ENCODE measurements at places on chromosomes 1 and 21.

DNA sequence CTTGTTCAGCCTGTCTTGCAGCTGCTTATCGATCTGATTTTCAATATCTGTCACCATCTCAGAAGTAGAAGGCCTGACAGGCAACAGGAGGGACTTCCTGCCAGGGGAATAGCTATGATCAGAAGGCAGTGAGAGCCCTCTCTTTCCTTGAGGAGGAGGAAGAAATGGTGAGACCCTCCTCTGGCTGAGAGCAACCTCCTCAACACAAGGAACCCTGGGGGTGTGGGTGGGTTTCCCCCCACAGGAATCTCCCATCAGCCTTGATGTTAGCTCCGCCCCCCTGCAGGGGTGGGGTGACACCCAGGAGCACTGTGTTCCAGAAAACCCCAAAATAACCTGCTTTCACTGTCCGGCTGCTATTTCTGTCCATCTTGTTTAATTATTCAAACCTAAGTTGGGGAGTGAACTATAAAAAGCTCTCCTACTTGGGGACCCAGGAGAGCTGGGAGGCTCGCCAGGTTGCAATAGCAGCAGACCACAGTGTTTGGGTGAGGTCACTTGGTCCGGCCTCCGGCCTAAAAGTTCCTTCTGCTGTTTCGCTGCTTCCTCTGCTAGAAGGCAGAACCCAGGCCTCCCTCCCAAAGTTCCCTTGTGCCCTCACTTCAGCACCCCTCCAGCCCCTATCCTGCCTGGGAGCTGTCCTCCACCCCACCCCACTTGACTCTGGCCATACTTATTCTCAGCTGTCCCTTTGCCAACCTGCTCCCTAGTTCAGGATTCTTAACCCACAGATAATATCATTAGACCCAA, 7.8 kb upstream of the MEF2D start:
- no peak for DNase-seq

GRCh38 chr21:43957611-43958362, 54.3 kb upstream of the TRAPPC10 start:
- DNase-seq = no peak

DNA sequence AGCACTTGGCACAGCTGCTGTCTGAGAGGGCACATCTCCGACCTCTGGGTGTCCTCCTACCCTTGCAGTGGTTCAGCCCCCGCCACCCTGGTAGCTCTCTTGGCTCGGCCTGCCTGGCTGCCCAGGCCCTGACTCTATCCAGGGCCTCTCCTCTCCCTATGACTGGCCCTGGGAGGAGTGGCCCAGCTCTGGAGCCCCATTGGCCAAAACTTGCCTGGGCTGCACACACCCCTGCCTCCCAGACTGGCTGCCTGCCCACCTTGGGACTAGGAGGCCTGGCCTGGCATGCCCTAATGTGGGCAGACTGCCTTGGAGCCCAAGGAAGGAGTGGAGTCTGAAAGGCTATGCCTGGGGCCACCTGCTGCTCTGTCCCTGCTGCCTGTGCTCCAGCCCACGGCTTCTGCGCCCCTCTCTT, 33.6 kb downstream of the ACOT11 start:
- DNase-seq = no peak

GRCh38 chr1:168335500-168335899, 54.8 kb downstream of the TBX19 start:
- DNase-seq = no peak

DNA sequence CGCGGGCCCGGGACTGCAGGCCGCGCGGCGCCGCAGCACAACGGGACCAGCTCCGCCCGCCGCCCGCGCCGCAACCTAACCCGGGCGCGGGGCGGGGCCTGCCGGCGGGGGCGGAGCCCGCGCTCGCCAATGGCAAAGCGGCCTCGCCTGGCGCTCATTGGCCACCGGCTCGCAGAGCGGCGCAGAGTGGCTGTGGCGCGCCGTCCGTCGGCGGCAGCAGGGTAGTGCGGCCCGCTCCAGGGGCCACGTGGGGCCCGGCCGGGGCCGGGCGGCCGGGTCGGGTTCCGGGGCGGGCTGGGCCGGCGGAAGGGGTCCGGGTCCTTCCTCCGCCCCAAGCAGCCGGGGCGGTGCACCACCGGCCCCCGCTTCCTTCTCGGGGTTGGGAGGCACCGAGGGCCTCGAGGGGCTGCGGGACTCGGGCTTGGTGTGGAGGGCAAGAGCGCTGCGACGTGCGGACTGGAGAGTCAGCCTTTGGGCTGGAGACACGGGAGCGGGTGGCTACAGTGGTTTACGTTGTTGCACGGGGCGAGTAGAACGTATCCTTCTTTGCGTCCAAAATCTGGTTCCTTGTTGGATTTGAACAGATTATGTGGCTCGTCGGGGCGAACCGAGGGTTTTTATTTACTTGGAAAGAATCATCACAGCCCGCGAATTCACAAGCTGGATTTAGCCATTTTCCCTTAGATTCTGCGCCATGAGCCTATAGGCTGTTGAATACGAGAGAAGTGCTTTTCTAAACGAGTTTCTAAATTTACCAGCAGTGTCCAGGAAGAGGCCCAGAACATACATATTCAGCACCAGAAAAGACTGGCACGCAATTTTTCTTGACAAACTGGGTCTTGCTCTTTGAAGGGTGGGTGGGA, at the start of gene SRM:
TSS of gene SRM (minus strand) at position 51 of the 863 bp plus-strand sequence. CDS start 75 bp downstream, outside the sequence.
- DNase-seq = peak; percentile 93

GRCh38 chr1:201254625-201255478, 28.5 kb upstream of the PKP1 start:
- DNase-seq = peak; percentile 52

DNA sequence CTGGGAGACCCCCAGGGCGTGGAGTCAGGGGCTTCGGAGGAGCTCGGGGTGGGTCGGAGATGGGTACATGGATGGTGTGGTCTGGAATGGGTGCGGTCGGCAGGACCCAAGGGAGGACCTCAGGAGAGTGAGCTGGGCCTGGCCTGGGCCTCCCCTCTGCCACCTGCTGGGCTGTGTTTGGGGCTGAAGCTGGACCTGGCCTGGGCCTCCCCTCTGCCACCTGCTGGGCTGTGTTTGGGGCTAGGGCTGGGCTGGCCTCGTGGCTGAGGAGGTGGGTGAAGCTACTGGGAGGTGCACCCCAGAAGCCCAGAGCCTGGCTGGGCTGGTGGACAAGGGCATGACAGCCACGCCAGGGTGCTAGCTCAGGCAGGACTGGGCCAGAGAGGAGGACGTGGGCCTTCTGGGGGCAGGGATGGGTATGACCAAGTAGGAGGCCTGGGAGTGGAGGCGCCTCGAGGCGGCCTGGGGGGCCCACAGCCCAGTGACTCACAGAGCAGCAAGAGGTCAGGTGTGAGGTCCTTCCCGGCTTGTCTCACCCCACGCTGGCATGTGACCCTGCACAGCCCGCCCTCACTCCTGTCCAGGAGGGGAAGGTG, 14.5 kb downstream of the SAMD11 start:
- DNase-seq = no peak

DNA sequence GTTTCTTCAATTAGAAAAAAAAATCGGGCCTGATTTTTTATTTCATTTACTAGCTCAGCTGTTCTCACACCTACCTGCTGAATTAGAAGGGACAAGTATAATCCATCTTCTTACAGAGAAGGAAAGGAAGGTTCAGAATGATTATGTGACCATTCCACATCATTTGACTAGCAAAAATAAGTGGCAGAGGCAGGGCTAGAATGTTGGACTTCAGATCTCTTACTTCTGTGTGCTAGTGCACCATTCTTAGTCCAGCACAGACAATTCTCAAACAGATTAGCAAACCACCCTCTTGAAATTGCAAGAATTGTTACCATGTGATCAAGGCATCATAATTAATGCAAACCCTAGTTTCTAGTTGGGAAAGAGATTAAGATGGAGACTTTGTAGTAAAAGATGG, 32.7 kb downstream of the CTH start:
- DNase-seq = no peak

DNA sequence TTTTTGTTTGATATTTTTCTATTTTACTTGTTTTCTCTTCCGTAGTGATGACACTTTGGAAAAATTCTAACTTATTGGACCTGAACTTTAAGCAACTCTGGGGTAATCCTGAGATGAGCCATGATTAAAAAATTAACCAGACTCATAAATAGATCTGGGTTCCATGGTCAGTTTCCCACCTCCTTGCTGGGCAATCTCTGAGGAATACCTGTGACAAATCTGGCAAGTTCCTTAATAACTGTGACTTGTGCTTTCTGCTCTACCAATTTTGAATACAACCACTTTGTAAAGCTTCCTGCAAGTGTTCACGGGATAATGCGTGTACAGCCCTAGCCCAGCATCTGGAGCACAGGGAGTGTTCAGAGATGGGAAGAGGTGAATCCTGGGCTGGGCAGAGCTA, 3.3 kb downstream of the OVGP1 start:
- DNase-seq = no peak

DNA sequence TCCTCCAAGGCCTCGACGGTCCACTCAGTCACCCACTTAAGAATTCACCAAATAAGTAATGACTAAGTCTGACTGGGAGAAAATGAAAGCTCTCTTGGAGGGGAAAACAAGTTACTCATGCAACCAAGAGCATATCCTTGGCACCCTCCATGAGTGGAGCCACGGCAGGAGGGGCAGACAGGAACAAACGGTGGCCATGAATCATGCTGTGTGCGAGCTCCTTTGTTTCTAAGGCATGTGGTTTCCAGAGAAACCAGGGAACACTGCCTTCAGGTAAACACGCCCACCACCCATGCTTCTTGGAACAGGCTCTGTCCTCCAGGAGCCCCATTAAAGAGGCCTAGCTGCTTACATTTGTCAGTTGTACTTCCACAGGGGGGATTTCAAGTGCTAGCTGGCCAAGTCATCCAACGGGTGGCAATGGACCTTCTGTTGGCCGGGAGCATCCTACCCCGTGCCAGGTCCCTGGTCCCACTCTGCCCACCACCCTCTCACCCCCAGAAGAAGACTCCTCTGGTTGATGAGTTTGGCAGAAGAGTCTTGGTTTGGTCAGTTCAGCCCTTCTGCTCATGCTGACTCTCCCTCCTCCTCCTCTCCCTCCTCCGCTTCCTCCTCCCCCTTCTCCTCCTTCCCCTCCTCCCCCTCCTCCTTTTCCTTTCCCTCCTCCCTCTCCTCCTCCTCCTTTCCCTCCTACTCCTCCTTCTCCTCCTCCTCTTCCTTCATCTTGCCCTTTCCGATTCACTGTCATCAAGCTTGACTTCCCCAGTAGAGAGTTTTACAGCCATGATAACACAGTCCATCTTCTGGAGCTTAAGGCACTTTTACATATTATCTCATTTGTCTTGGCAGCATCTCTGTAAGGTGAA, 107.6 kb downstream of the CCDC185 start:
- DNase-seq = no peak

DNA sequence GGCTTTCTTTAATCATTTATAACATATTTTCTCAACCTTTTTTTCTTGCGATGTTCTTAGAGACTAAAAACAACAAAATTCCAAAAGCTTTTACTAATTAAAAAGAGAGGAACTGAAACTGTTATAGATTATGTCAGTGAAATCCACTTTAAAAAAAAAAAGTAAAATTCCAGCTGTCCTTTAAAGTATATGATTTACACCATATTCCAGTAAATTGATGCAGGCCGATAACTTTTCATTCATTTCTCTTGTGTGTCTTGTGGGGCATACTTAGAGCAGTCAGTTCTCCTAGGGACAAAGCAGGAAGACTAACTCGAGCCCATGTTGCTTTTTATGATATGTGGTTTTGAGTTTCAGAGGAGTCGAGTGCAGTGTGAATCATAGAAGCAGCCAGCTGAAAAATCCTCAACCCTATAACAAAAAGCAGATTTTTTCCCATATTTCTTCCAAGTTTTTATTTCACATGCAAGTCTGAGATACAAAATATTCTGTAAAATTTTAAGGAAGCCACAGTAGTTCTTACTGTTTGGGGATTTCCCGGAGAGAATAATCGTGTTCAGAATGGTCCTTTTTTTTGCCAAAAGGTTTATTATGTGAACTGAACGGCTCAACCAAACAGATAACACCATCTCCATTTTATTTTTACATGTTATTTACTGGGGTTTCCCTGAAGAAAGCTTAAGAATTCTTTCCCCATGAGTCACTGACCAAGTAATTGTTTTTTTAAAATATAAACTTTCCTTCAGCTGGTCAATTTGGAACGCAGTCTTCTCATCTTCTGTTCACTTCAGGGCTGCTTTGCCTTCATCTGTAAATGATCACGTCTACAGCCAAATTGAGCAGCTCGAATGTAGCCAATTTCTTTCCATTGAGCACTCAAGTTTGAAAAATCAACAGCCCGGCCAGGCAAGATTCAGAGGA, 77.0 kb upstream of the C1orf105 start:
- peak; percentile 12 for DNase-seq

DNA sequence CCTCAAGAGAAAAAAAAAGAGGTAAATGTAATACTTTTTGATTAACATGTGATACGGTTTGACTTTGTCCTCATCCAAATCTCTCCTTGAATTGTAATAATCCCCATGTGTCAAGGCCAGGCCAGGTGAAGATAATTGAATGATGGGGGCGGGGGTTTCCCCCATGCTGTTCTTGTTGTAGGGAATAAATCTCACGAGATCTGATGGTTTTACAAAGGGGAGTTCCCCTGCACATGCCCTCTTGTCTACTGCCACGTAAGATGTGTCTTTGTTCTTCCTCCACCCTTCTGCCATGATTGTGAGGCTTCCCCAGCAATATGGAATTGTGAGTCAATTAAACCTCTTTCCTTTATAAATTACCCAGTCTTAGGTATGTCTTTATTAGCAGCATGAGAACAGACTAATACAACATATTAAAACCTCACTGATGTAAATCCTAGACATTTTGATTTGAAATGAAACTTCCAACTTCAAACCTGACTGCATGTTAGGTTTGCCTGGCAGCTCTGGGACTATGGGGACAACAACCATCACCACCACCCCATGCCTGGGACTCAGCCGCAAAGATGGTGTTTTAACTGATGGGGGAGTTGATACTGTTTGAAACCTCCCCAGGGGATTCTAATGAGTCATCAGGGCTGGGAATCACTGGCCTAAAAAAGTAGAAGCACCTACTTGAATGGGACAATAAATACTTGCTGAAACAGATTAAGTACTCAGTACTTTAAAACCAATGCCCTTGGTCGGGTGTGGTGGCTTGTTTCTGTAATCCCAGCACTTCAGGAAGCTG, 32.8 kb upstream of the BACH1 start:
- peak; percentile 55 for DNase-seq

- DNase-seq = no peak
Observed at GRCh38 chr1:236159704-236160539, 17.6 kb downstream of the GPR137B start.

GRCh38 chr1:41388510-41388909, 27.3 kb downstream of the FOXO6 start:
- no peak for DNase-seq

DNA sequence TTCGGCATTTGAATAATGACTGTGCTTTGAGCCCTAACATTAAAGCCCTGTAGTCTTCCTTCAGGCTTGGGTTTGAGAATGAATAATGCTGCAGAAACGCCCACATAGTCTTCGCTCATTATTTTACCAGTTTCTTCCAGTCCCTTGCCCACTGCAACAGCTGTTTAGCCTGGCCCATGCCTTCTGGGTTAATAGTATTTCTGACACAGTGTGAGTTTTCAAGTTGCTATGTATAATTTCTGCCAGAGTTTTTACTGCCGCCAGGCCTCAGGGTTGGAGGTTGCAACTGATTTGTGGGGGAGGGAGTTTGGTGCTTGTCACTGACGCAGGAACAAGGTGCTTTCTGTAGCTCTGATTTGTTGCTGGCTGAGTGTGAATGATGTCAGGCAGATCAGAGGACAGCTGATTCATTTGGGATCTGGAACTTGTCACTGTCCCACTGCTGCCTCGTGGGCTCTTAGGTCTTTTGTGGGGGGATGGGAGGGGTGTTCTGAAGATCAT, 109.8 kb downstream of the MAST2 start:
- DNase-seq = no peak

GRCh38 chr1:8873506-8874229, 4.8 kb downstream of the ENO1 start:
- peak; percentile 95 for DNase-seq

- peak; percentile 52 for DNase-seq
Observed at GRCh38 chr1:202811296-202812175, 782 bp downstream of the PCAT6 start.

GRCh38 chr1:217895841-217896240, 264.7 kb downstream of the SPATA17 start:
- no peak for DNase-seq

Measured in NB4 (cell line).